ENCODE measurements at places on chromosomes 4 and X.

DNA sequence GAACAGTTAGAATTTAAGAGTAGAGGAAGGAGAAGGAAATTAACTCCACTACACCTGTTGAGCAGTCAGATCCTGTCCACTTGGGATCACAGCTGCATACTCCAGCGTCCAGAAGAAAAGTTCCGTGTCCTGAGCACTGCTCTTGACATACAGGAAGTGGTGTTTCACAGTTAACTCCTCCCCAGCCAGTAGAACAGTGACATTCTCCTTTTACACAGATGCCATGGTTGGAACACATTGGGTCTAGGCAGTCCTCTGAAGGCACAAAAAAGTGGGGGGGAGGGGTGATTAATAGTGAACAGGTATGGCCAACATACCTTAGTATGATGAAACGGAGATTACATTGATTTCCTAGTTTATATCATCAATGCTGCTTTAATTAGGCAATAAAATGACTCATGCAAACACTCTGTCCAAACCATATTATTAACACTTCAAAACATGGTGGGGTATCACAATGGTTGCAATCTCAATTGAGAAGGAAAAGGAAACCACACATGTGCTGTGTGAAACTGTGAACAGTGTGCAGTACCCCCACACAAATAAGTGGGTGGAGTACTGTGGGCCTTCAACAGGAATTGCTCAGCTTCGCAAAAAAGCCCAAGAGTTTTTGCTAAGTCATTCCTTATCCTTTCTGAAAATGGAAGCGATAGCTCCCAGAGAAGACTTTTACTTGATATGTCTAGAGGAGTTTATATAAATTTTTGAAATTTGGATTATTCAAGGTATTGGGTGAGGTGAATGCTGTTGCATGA is 295.6 kb downstream of the SH2D1A start:
- DNase-seq = no peak

- no peak for DNase-seq
Observed at GRCh38 chrX:72247206-72247942, 8.5 kb upstream of the ERCC6L start.

DNA sequence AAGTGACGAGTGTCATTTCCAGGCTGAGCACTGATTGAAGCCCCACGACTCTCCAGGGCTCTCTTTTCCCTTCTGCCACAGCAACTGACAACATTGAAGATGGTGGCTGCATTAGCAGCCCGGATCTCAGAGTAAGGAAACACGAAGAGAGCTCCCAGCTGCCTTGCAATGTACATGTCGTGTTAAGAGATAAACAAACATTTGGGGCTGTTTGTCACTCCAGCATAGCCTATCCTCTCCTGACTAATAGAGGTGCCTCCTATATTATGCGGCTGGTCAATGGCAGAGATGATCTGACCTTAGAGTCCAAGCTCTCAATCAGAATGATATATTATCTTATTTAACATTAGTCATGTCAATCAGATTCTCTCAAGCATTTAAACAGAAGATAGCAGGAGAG is 38.6 kb downstream of the ATXN3L start:
- DNase-seq = no peak

- no peak for DNase-seq
Observed at GRCh38 chrX:672931-673330, 42.3 kb downstream of the SHOX start.

- DNase-seq = no peak
Observed at GRCh38 chr4:154183264-154183663, 308.3 kb downstream of the DCHS2 start.

GRCh38 chr4:86961605-86962295 is 26.9 kb downstream of the AFF1 start:
- DNase-seq = peak; percentile 41
